Stimulated activated CD4-positive, alpha-beta T cell treated with anti-CD3 and anti-CD28 coated beads, Interleukin-1b, Interleukin-23, amount 100 ng/mL, for 1 hour (primary cell): ENCODE measurements at places on chromosomes 5 and 9.

DNA sequence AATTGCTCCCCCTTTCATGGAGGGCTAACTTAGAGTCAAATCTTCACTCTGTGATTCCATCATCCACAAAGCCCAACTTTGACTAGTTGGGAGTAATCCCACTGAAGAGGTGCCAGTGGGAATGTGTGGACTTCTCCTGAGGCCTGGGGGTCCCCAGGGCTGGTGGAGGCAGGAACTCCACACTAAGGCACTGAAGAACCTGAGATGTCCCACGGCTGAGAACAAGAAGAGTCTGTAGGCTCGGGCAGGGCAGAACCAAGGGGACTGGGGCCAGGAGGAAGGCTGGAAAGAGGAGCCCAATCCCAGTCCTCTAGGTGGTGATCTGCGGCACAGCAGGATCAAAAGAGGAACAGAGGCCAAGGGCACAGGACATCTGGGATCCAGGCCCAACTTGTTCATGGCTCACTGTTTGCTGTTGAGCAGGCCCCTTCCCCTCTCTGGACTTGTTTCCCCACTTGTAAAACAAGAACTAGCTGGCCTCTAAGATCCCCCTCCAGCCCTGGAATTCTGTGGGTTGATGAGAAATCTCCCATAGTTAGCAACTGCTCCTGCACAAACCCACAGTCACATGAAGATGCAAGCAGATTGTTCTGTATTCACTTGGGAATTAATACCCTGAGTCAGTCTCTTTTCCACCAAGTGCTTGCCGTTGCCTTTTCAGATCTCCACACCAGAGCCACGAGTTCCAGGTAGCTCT is 32.7 kb upstream of the ALDH1B1 start:
- DNase-seq = no peak

GRCh38 chr5:102196481-102196880 is 99.6 kb downstream of the SLCO4C1 start:
- no peak for DNase-seq

DNA sequence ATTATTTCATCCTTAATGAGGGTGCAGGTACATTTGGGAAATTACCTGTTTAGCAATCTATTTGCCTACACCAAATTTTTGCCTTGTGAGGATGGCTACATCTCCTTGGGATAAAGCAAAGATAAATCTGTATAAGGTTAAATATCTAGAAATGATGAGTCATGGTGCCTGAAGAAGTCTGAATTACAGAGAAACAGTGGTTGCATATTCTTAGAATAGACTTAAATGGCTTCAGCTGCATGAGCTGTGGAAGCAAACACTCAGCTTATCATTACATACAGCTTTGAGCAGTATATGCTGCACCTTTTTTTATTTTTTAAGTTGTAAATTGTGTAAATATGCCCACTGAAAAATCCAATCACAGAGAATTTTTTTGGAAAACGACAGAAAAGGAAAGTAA is 153.5 kb downstream of the RAPGEF6 start:
- no peak for DNase-seq

GRCh38 chr9:7316967-7317366 is 482.6 kb downstream of the DMAC1 start:
- no peak for DNase-seq

GRCh38 chr5:155103146-155103545 is 89.6 kb downstream of the KIF4B start:
- DNase-seq = no peak

DNA sequence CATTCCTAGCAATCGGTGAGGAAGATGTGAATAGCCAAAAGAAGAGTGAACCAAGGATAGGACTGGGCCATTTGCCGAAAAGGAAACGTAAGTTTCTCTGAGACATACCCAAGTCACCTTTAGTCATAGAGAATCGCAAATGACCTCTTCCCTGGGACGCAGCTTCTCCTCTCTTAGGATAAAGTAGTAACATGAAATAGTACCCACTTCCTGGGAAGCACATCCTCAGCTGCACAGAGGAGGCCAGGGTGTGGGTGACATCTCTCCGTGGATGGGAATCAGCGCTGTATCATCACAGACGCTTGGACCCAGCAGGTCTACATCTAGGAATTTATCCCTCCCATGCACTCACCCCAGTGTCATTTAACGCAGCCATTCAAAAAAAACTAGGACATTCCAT is 120.9 kb upstream of the PHYKPL start:
- DNase-seq = no peak

DNA sequence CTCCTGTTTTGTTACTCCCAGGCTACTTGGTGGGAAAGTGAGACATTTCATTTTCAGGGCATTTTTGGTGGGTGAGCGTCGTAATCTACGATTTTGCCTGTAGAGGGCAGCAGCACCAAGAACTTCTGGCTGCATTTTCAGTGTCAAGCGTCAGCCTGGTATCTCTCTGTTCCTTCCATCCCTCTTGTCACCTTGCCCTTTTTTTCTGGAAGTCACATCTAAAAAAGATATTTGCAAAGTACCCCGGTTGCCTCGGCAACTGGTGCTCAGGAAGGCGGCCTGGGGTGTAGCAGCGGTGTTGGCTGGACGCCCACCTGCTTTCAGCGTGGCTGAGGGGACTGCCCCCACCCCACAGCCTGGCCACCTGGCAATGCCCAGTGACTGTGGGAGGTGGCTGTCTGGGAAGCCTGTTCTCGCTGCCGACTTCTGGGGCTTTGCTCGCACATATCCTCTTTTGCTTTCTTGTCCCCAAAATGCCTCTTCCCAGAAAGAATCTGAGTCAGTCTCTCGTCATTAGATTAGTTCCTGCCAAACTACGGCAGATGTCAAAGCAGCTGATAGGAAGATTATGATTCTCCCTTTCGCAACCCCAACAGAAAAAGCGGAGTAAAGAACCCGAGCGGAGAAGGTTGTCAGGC is 84.5 kb downstream of the ACER2 start:
- no peak for DNase-seq

DNA sequence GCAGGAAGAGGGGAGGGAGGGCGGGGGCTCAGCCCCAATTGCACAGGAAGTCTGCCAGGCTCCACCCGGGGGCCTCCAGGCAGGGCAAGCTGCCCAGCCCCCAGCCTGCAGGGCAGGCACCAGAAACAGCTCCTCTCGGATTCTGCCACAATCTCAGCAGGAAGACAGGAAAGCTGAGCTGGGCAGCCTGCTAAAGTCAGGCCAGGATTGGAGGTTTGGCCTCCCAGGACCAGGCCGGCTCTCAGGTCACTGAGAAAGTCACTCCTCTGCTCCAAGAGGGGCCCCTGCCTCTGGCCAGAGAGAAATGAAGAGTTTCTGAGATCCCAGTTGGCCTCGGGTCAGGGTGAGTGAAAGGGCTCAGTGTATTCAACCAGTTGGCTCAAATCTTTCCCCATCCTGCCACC is 54.6 kb upstream of the STXBP1 start:
- no peak for DNase-seq

GRCh38 chr5:72251386-72251785 is 68.7 kb downstream of the MRPS27 start:
- DNase-seq = no peak

- DNase-seq = no peak
These were observed 52.5 kb upstream of the SEMA6A start for GRCh38 chr5:116626945-116627679.

DNA sequence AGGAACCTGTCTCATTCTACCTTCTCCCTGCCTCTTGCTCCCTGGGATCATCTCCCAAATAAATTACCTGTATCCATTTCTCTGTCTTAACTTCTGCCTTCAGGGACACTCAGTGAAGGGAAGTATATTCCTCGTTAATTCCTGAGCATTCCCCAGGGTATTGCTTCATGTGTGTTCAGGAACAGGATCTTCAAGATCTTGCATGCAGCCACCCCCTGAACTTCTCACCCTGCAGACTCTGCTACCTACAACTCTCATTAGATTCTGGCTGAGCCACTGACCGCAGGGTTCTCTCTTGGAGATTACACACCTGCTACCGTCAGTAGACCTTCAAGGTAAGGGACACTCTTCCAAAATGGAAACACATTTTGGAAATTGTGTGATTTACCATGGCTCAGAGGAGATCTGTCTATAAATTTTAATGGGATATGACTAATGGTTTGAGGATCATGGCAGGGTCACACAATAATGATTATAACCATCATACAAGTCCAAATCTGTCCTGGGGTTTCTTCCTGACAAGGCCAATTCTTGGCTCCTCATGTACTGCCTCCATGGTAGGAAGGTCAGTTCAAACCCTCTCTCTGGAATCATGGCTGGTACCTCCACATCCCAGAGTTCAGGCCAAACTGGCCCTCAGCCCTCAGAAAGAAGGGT is 38.9 kb upstream of the UGCG start:
- no peak for DNase-seq

DNA sequence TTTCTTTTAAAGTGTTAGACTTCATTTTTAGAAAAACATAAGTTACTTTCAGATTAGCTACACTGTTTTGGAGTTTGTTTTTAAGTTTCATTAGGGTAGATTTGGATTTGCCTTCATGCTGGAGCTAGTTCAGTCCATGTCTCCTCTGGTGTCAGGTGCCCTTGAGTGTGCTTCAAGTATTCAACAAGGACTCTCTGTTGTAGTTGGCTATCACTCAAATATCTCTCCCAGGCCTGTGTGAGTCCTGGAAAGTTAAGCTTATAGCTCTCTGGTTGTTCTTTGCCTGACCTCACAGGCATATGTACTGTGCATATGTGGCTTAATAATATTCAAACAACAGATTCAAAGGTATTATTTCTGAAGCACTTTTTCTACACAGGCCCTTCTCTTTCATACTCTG is 45.4 kb downstream of the PTBP3 start:
- no peak for DNase-seq

GRCh38 chr5:152855441-152855840 is 450.4 kb upstream of the NMUR2 start:
- DNase-seq = no peak

DNA sequence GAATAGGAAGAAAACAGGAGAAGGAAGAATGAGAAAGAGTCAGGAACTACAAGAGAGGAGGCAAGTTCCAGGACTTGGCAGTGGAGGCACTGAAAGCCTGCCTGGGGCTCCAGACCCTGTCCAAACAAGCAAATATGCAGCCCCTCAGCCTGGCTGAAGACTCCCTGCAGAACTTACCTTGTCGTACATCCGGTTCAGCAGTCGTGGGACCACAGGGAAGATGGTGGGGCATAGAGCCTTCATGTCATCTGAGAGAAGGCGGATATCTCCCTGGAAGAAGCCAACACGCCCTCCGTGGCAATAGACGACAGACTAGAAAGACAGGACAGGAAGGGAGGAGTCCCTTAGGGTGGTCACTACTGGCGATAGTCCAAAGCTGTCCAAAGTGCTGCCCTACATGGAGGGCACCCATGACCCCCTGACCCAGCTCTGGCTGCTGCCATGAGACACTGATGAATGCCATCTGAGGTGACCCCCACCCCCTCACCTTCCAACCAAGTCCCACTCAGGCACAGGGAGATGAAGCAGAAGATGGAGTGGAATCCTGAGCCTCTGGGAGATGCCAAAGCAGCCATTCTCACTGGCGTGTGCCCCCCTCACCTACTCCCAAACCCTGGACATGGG is 27.7 kb upstream of the MEIKIN start:
- no peak for DNase-seq

- no peak for DNase-seq
These were observed 216.3 kb downstream of the TTLL11 start for GRCh38 chr9:121876658-121877271.

DNA sequence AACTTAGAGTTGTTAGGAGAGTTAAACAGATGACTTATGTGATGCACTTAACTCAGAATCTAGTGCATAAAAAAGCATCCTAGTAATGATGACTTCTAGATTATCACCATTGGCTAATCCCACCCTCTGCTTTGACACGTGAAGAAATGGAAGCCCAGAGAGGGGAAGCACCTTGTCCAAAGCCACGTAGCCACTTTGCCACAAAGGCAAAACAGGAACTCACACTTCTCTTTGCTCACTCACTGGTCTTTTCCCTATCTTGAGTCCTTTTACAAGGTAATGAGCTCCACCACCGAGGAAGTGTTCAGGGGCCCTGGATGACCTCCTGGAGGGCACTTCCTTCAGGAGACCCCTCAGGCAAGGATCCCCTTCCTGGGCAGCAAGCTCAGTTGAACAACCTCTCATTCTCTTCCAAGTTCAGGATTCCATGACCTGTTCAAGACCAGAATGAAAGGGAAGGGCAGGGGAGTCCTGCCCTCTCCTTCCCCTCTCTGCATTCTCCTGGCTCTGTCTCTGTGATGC is 89.7 kb downstream of the HRH2 start:
- no peak for DNase-seq

DNA sequence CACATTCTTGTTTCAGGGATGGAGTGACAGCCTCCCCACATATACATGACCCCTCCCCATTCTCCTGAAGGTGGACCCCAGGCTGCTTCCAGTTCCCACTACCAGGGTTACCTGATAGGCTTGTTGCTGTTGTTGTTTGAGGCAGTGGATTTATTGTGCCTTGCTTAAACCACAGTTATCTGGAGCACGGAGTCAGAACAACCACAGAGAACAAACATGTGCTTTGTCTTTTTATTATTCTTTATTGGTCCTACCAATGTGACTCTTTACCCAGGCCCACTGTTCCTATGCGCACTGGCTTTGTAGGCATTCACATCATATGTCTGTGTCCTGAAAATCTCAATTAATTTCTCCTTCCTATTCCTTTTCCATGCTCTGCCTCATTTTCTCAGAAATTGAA is 41.2 kb upstream of the IPPK start:
- no peak for DNase-seq

DNA sequence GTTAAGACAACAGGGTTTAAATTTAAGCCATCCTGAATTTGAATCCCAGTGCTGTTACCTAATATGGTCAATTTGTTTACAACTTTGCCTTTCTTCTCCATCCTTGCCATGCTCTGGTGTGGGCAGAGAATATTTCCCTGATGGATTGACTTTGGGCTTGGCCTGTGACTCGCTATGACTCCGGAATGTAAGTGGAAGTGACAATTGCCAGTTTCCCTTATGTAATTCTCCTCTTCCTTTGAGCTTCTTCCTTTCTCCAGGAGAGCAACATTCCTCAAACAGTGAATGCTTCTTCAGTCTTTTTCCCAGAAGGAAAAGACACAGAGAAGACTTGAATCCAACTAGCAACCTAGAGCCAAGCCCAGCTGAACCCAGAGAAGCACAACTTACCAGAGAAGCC is 159.1 kb downstream of the LURAP1L start:
- DNase-seq = no peak

GRCh38 chr5:159963935-159964334 is 45.0 kb upstream of the TTC1 start:
- no peak for DNase-seq

DNA sequence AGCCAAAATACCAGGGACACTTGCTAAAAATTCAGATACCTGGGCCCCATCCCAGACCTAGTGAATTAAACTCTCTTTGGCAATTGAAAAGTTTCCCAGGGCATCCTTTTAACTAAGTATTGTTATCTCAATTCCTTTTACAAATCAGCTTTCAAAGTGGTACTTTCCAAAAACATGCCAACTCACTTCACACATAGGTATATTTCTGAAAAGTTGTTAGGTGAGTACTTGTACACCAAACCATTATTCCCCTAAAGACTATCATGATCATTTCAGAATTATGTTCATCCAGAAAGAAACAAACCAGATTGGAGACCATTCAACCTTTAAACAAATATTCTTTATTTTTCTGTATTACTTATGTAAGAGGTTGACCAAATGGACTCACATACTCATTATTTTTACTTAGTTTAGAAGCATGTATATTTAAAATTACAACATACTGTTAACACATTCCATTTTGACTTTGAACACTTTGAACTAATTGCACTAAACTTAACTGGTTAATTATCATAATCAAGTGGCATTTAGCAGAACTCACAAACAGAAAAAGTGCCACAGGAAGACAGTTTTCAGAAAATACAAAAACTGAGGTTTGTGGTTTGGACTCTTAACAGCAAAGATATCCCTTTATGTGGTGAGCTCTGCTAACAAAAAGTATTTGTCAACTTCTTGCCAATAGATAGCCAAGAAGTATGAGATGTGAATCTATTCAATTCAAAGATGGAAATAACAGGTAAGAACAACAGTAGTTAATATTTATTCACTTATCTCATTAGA is 40.7 kb downstream of the KIAA0825 start:
- no peak for DNase-seq
